NCI-H1105 treated with DMSO at 0.1 percent for 48 hours (cell line): ENCODE measurements at places on chromosomes 5 and 9.

GRCh38 chr9:125758986-125759763, 12.0 kb downstream of the PBX3 start:
- peak; percentile 13 for DNase-seq

GRCh38 chr5:170493028-170493820, 10.6 kb upstream of the KCNIP1 start:
- no peak for DNase-seq

DNA sequence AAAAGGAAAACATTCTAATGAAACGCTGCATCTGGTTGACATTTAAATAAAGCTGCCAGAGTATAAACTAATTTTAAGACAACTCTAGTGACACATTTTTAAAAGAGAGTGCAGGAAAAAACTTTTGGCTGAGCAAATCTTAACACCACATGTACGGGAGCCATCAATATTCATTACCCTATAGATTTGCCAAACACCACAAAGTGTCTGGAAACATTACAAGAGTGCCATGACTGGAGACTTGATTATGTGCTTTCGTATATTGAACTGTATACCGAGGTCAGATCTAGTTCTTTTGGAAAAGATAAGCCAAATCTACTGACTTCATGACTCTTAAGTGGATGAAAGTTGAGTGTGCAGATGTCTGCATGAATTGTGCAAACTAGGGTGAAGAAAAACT, 10.6 kb upstream of the DMRT2 start:
- no peak for DNase-seq

- no peak for DNase-seq
These were observed 809 bp downstream of the MCCC2 start for GRCh38 chr5:71587766-71588532.

- no peak for DNase-seq
These were observed 58.3 kb upstream of the WDR41 start for GRCh38 chr5:77550406-77550805.

DNA sequence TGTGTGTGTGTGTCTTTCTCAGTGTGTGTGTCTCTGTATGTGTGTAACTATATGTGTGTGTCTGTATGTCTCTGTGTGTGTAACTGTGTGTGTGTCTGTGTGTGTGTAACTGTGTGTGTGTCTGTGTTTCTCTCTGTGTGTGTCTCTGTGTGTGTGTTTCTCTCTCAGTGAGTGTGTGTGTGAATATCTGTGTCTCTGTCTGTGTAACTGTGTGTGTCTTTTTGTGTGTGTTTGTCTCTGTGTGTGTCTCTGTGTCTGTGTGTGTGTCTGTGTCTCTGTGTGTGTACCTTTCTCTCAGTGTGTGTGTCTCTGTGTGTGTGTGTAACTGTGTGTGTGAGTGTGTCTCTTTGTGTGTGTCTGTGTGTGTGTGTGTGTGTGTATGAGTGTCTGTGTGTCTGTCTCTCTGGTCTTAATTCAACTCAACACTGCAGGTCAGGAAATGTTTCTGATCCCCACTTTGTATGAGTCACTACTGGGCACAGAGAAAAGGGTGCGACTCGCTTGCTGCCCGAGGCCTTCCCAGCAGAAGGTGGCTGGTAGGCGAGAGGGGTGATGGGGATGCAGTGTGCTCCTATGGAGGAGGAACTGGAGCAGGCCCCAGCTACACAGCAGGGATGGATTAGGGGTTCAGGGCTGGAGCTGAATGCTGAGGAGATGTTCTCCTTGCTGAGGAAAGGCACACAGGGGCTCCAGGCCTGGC, 52.1 kb downstream of the NSG2 start:
- DNase-seq: no peak

GRCh38 chr5:4065472-4066320, 470.1 kb downstream of the IRX1 start:
- DNase-seq: no peak

DNA sequence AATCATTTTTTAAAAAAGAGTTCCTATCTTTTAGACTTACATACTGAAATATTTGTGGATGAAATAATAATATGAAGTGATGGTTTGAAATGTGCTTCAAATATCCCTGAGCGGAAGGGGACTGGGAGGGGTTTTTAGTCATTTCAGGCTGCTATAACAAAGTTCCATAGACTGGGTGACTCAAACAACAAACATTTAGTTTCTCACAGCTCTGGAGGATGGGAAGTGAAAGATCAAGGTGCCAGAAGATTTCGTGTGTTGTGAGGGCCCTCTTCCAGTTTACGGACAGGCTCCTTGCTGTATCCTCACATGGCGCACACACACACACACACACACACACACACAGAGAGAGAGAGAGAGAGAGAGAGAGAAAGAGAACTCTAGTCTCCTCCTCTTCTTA, 27.1 kb upstream of the TEX10 start:
- no peak for DNase-seq

- no peak for DNase-seq
These were observed 1470.3 kb upstream of the NUDT12 start for GRCh38 chr5:105032917-105033316.

DNA sequence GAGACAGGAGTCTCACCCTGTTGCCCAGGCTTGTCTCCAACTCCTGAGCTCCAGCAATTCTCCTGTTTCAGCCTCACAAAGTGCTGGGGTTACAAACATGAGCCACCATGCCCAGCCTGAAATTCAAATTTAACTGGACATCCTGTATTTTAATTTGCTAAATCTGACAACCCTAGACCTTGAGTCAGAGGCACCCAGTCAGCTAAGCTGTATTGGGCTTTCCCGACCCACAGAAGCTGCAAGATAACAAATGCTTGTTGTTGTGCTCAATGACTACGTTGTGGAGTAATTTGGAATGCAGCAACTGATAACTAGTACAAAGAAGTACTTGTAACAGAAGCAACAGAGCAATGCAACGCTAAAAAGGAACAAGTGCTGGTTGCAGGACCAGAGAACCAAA, 533.1 kb downstream of the NTRK2 start:
- no peak for DNase-seq

GRCh38 chr9:93345643-93346230, 105.7 kb upstream of the FAM120A start:
- no peak for DNase-seq

- no peak for DNase-seq
These were observed 71.8 kb downstream of the SMARCA2 start for GRCh38 chr9:2086971-2087370.

DNA sequence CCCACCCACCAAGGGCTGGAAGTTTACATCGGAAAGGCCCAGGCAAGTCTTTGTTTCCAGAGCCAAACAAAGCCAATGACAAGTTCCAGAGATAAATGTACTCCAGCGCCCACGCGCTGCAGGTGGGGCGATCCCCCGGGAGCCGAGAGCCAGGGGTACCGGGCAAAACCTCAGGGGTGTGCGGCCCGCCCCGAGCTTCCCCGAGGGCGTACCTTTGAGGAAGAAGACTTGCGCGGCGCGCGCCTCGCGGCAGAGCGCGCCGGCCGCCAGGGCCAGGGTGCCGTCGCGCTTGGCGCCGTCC, 671 bp downstream of the DUSP1 start:
- no peak for DNase-seq
